WTC11 (cell line): ENCODE measurements at places on chromosomes 13 and 19.

GRCh38 chr13:25687471-25688225, 315.9 kb downstream of the ATP8A2 start:
- no peak for DNase-seq

DNA sequence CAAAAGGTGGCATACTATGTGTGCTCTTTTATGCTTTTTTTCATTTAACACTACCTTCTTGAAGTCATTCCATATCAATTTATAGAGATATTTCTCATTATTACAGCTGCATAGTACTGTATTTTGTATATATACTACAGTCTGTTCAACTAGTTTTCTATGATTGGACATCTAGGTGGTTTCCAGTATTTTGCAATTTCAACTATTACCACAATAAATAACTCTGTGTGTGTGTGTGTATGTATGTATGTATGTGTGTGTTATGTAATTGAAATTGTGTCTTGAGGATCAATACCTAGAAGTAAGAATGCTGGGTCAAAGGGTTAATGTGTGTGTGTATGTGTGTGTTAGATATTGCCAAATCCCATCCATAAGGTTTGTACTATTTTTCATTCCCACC, 7.0 kb downstream of the LPAR6 start:
- no peak for DNase-seq

- DNase-seq: no peak
These were observed 12.5 kb upstream of the GDF15 start for GRCh38 chr19:18373407-18373891.

DNA sequence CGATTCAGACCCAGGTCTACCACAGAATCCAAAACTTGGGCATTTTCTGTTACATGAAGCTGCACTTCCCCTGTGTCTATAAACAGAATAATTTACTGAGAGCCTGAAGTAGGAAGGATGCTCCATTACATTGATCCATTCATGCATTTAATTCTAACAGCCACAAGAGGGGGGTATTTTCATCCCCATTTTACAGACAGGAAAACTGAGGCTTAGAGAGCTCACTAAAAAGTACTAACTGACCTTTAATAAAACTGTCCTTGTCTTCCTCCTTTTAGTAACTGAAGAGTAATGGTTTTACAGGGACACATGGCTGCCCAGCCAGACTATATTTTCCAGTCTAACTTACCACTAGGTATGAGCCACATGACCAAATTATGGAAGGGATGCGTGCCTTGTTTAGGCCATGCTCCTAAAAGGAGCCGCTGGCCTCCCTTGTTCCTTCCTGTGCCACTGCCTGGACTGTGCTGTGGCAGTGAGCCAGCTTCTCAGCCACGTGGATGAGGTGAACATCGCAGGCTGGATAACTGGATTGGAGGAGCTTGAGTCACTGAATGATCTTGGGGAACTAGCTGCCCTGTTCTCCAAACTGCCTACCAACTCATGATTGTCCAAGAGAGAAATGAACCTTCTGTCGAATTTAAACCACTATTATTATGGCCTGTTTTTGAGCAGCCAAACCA, 108.3 kb downstream of the DOCK9 start:
- DNase-seq: no peak

- DNase-seq: no peak
These were observed 18.2 kb downstream of the ZNF507 start for GRCh38 chr19:32363632-32364031.

- no peak for DNase-seq
These were observed 2.1 kb downstream of the ACTN4 start for GRCh38 chr19:38649305-38650171.

- no peak for DNase-seq
These were observed 3.5 kb downstream of the CEACAM6 start for GRCh38 chr19:41758846-41759245.

DNA sequence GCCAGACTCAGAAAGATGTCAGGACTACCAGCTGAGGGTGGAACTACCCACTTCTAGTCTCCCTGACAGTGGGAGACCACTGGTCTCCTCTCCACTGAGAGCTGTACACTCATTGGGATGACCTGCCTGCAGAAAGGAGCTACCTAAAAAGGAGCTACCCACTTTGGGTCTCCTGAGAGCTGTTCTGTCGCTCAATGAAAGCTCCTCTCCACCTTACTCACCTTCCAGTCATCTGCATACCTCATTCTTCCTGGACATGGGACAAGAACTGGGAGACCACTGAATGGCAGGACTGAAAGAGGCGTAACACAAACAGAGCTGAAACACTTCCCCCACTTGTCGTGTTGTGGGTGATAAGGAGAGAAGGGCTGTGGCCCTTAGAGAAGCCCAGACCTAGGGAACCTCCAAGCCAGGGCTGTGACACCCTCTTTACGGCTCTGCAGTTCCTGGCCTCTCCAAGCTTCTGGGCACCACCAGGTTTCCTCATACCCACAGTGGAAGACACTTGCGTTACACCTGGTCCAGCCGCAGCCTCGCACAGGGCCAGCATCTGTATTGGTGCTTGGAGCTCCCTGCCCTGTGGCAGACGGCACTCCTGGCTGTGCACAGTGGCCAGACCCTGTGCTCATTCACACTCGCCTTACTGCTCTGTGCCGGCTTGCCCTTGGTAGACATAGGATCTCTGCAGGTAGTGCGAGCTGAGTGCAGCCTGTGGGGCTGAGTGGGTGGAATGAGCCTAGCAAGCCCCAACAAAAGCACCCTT, 54.9 kb upstream of the SLITRK6 start:
- DNase-seq: no peak

- no peak for DNase-seq
These were observed 239.7 kb upstream of the HTR2A start for GRCh38 chr13:47136504-47136941.

DNA sequence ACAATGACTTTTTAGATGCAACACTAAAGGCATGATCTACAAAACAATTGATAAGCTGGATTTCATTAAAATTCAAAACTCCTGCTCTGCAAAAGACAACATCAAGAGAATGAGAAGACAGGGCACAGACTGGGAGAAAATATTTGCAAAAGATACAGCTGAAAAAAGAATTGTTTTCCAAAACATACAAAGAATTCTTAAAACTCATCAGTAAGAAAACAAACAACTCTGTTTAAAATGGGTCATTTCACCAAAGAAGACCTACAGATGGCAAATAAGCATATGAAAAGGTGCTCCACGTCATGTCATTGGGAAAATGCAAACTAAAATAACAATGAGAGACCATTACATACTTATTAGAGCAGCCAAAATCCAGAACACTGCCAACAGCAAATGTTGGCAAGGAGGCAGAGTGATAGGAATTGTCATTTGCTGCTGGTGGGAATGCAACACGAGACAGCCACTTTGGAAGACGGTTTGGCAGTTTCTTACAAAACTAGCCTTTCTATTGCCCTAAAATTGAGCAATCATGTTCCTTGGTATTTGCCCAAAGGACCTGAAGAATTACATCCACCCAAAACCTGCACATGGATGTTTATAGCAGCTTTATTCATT, 39.2 kb downstream of the FLT1 start:
- no peak for DNase-seq
